CD4-positive, alpha-beta memory T cell (primary cell): ENCODE measurements at places on chromosomes 13 and 19.

DNA sequence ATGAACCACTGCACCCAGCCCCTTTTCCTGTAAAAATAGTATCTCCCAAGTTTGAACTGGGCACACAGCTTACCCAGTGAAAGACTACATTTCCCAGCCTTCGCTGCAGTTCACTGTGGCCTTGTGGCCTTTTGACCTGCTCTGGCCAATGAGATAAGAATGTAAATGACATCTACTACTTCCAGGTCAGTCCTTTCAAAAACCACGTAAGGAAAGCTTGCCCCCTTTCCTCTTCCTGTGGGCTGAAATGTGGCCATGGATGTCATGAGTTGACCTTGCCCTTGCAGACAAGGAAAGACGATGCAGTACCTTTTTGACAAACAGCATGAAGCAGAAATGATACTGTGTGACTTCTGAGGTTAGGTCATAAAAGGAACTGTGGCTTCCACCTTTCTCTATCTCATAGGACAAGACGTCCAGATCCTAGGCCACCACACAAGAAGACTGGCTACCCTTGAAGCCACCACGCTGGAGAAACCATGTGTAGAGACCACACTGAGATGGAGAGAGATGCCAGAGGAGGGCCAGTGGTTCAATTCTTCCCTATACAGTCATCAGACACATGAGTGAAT is 19.9 kb downstream of the ACER1 start:
- no peak for DNase-seq

DNA sequence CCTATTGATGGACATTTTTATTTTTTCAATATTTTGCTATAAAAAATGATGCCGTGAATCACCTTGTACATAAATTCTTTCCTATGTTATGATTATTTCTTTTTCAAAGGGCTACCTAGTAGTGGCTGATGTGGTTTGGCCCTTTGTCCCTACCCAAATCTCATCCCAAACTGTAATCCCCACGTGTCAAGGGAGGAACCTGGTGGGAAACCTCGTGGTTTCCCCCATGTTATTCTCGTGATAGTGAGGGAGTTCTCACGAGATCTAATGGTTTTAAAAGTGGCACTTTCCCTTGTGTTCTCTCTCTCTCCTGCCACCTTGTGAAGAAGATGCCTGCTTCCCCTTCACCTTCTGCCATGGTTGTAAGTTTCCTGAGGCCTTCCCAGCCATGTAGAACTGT is 94.9 kb downstream of the TM9SF2 start:
- DNase-seq = no peak

GRCh38 chr13:26964278-26965250 is 204.0 kb upstream of the GPR12 start:
- no peak for DNase-seq

GRCh38 chr13:37364956-37365355 is 233.6 kb downstream of the POSTN start:
- DNase-seq = no peak

- DNase-seq = no peak
Measured at GRCh38 chr13:67821606-67822005, 591.5 kb upstream of the PCDH9 start.

GRCh38 chr19:56114051-56114777 is 6.9 kb downstream of the ZNF787 start:
- no peak for DNase-seq

GRCh38 chr19:5466814-5467291 is 11.6 kb downstream of the ZNRF4 start:
- no peak for DNase-seq

GRCh38 chr19:1942934-1943555 is 2.1 kb downstream of the CSNK1G2 start:
- DNase-seq = no peak

DNA sequence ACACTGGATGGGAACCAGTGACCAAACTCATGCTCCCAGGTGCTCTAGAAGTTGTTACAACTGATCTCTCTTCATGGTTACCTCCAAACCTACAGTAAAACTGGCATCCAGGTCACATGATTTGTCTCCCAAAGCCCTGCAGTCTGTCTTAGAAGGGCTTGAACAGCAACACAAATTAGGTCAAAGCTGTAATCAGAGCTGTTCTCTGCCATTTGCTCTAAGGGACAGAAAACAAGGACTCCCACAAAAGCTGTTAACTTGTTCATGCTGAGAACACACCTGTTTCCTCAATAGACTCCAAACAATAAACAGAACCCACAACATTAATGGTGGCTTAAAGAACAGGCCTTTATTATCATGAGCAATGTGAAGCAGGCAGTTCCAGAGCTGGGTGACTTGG is 8.0 kb downstream of the ZNF671 start:
- DNase-seq = no peak

DNA sequence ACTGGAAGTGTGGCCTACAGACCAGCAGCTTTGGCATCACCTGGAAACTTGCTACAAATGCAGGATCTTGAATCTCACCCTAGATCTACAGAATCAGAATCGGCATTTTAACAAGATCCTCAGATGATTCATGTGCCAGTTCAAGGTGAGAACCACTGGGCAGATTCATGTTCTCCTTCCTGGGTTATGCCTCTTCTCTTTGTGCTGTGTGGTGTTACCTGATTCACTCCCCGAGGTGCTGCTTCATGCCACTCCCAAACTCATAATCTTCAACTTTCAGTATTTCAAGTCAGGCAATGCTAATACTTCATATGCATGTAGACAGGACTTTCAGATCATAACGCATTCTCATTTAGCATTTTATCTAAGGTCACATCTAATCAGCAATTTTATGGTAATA is 427.7 kb downstream of the FOXO1 start:
- no peak for DNase-seq

GRCh38 chr13:45833663-45834375 is 17.7 kb downstream of the SIAH3 start:
- no peak for DNase-seq

GRCh38 chr19:47649588-47649987 is 40.7 kb downstream of the BICRA start:
- DNase-seq = no peak

DNA sequence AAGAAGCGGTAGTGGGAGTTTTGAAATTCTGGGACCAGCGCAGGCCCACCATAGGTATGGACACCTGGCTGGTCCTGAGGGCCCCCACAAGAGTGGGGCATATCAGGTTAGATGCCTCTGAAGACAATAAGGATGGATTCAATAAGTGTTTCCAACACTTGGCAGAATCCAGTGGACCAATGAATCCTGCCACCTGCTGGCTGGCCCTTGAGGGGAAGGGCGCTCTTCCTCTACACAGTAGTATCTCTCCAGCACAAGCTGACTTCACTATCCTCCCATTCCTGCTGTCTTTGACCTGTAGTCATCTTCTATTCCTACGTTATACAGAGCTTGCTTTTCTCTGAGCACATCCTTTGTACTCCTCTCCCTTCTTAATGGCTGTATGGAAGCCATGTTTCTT is 199.7 kb upstream of the TSHZ3 start:
- DNase-seq = no peak

- DNase-seq = peak; percentile 59
Measured at GRCh38 chr19:48608798-48609263, 2.3 kb downstream of the SPACA4 start.

GRCh38 chr13:96992633-96993032 is 1.6 kb downstream of the OXGR1 start:
- no peak for DNase-seq

GRCh38 chr19:4500841-4501591 is 17.3 kb downstream of the PLIN4 start:
- DNase-seq = no peak

- no peak for DNase-seq
Measured at GRCh38 chr19:18098891-18099622, 1.5 kb downstream of the MAST3 start.

DNA sequence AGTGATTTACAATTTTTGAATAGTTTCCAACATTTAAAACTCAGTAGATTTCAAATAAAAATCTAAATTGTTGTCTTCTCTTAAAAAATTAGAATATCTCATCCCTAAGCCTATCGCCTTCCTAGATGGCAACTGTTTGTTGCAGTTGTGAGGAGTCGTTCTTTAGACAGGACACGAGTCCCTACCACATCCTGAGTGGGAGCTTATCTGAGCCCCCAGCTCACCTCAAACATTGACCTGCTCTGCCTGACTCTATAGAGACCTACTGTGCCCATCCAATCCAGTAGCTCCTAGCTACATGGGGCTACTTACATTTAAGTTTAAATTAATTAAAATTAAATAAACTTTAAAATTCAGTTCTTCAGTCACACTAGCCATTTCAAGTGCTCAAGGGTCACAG is 434.7 kb downstream of the FOXO1 start:
- DNase-seq = no peak

- DNase-seq = no peak
Measured at GRCh38 chr13:30438286-30438685, 16.0 kb downstream of the UBE2L5 start.

GRCh38 chr19:3338541-3339181 is 27.7 kb upstream of the NFIC start:
- peak; percentile 60 for DNase-seq

DNA sequence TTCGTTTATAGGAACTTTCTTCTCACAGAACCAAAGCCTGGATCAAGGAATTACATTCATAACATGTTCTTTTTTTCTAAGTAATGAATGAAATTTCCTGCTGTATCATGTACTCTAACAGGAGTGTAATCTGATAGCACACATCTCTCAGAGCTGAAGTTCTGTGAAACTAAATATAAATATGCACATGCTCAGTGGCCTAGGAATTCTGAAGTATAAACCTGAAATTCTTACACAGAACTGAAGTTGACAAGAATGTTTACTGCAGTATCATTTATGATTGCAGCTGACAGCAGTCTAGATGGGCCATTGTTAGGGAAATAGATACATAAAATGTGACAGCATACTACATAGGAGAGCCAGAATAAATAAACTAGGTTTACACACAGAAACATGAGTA is 54.5 kb downstream of the USP12 start:
- no peak for DNase-seq

DNA sequence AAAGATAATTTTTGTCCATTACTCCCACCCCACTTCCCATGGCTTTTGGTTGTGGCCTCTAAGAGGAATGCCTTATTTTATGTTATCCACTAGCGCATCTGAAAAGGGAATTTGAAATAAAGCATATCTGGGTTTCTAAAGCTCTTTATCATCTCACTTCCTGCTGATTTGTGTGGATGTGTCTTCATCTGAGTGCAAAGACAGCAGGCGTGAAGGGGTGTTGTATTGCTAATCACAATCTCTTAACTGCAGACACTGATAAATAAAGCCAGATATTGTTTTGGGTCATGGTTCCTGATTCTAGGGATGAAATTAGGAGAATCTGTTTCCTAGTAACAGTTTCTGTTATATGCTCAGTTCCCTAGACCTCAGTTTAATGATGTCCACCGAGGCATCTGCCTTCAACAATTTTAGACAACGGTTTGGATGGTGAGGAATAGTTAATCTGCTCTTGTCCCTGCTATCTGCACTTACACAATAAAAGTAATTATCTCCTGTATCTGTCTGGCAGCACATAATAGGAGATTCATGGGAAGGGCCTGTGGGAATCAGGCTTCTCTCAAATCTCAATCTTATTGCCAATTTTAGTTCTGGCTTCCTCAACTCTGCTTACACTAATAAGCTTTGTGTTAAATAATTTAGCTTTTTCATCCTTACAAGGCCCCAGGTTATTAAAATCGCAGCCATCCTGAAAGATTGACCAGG is 517.9 kb upstream of the ATXN8OS start:
- no peak for DNase-seq

GRCh38 chr19:33393286-33394005 is 19.9 kb downstream of the CEBPG start:
- no peak for DNase-seq

DNA sequence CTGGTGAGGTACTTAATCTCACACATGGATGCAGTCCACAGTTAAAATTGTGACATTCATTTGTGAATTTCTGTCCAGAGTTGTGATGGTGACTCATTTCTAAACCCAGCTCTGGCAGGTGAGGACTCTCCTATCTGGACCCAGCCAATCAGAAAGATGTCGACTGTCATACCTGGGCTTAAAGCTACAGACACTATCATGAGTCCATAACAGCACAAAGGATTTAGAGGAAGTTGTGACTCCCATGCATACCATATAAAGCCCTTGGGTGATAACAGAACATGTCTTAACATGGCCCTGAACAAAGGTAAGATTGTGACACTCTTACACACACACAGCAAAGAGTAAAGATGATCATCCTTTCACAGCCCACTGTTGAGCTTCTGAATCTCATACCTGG is 59.7 kb upstream of the ZNF724 start:
- no peak for DNase-seq

DNA sequence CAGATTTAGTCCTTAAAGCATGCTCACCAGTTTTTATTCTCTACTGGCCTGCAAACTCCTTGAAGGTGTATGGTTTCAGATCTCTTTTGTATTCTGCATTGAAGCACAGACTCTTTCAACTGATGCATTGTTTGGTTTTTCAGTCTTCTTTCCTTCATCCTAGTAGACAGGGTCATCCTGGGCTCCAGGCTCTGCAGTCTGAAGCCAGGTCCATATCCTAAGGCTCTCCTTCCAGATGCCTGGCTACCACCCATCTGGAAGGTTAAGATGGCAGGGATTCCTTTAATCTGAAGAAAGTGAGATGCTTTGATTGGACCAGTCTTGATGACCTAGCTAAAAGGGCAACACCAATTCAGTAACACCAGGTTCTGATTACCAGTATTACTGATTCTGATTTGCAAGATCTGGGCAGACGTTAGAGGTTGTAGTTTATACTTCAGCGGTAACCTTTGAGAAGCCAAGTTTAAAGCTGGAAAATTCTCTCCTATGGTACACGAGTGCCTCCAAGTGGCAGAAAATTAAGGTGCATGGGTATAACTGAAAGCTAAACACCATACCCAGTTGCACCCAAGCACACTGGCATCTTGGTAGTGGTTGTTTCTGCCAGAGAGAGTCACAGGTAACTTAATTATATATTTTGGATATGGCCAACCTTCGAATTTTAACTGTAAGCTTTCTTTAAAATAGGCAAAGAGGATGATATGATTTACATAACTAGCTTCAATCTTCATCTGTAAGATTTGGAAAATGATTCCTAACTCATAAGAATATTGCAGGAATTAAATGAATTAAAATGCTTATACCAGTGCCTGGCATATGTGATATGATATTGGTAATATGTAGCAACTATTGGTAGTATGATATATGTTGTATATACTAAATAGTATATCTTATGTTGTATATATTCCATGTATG is 1651.9 kb upstream of the MIR17HG start:
- no peak for DNase-seq

GRCh38 chr19:1312767-1313694 is 27.4 kb downstream of the EFNA2 start:
- no peak for DNase-seq

DNA sequence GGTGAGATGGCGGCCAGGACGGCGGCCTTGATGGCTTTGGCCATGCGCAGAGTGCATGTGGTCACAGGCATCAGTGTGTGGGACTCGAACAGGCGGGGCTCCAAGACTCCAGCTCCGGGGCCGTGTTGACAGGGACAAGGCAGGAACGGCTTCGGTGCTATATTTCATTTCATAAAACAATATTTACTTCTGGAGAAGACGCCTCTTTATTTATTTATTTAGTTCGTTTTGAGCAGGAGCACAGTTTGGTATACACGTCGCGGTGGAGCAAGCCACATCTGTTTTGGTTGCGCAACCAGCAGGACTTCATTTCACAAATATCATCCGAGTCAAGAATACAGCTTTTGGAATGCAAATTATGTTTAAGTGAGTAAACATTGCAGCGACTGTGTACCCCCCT is 166.7 kb upstream of the TSHZ3 start:
- no peak for DNase-seq

GRCh38 chr13:35283856-35284255 is 192.6 kb downstream of the MAB21L1 start:
- DNase-seq = no peak

- DNase-seq = no peak
Measured at GRCh38 chr13:106047859-106048258, 487.6 kb downstream of the EFNB2 start.
